ENCODE measurements at places on chromosomes 2 and 18.

DNA sequence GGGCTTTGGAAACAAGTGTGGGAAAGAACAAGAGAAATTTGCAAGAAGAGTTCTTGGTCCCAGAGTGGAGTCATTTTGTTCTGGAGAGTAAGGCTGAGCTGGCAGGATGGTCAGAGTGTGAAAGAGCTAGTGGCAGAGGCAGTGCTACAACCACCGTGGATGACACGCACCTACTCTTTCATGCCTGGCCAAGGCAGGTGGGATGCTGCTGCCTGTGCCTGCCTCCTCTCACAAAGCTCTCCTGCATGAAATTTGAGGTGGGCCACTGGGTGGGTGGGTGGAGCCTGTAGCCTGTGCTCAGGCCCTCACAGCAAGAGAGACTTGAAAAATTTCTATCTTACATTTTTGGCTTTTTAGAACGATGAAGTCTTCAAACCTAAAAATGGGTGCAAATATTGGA lies 9.4 kb upstream of the INO80C start:
- H3K27ac ChIP-seq: no peak overlapping the region
- no peaks in the 10 kb centered on the region for H3K36me3 ChIP-seq
- no peak for DNase-seq
- H3K27me3 ChIP-seq: no peaks in the 10 kb centered on the region

DNA sequence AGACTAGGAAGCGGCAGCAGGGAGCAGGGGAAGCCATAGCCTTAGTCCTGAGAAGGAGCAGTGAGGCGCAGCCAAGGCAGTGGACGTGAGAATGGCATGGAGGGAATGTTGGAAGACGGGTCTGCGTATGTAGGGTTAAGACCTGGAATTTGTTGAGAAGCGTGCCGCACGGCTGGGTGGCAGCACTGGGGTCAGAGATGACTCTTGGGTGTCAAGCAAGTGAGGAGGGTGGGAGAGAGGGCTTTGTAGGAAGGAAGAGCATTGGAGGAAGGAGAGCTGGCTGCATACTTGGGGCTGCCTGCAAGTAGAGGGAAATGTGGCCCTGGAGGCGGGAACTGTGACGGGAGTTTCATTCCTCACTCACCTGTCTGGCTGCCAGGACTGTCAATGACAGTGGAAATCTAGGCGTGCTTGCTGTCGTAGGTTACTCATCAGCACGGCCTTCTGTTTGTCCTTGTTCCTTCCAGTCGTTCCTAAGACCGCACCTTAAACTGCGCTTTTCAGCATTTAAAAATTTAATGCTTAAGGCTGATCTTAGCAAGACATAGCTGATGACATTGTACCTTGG lies 108.0 kb downstream of the ITGB1BP1 start:
- peaks cover 32% of the 10 kb centered on the region for H3K4me1 ChIP-seq
- H3K4me3 ChIP-seq: peak overlapping the region; percentile 54
- H3K27me3 ChIP-seq: no peaks in the 10 kb centered on the region
- DNase-seq: peak; percentile 82
- peaks cover 23% of the 10 kb centered on the region for H3K36me3 ChIP-seq

GRCh38 chr18:35050705-35051195 lies 9.5 kb downstream of the MAPRE2 start:
- H3K27ac ChIP-seq: no peak overlapping the region
- H3K4me3 ChIP-seq: no peak overlapping the region
- DNase-seq: no peak
- peaks cover 15% of the 10 kb centered on the region for H3K4me1 ChIP-seq

- DNase-seq: peak; percentile 41
- H3K4me3 ChIP-seq: no peak overlapping the region
- no peaks in the 10 kb centered on the region for H3K27me3 ChIP-seq
- peaks cover 60% of the 10 kb centered on the region for H3K4me1 ChIP-seq
Observed at GRCh38 chr2:101121174-101121573, 30.0 kb downstream of the TBC1D8 start.

All from MCF 10A (cell line).